NCI-H510A treated with DMSO at 0.1 percent for 48 hours (cell line): ENCODE measurements at places on chromosomes 7 and 10.

GRCh38 chr7:37665352-37666022 lies 18.1 kb upstream of the GPR141 start:
- no peak for DNase-seq

GRCh38 chr10:28925121-28925663 lies 247.9 kb downstream of the BAMBI start:
- no peak for DNase-seq

DNA sequence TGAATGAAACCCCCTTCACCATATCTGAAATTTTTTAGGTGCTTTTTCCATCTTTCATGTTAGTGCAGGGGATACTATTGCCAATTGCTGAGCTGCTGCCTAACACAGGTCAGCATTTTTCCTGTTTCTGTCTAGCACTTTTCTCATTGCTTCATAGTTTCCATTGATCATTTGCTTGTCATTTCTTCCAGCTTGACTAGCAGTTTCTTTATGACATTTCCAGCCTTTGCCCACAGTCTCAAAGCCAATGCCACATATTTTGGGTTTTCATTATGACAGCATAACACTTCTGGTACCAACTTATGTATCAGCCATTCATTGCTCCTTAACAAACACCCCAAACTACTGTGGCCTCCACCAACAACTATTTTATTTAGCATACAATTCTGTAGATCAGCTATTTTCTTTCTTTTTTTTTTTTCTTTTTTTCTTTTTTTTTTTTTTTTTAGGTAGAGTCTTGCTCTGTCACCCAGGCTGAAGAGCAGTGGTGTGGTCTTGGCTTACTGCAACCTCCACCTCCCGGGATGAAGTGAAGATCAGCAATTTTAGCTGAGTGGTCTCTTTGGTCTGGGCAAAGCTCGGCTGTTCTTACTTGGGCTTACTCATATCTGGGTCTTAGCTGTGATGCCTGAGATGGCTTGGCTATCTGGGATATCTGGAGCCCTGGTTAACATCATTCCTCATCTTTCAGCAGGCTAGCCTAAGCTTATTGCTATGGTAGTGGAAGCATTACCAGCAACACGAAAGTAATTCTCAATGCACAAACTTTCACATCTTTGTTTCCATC lies 102.3 kb downstream of the EPC1 start:
- no peak for DNase-seq

DNA sequence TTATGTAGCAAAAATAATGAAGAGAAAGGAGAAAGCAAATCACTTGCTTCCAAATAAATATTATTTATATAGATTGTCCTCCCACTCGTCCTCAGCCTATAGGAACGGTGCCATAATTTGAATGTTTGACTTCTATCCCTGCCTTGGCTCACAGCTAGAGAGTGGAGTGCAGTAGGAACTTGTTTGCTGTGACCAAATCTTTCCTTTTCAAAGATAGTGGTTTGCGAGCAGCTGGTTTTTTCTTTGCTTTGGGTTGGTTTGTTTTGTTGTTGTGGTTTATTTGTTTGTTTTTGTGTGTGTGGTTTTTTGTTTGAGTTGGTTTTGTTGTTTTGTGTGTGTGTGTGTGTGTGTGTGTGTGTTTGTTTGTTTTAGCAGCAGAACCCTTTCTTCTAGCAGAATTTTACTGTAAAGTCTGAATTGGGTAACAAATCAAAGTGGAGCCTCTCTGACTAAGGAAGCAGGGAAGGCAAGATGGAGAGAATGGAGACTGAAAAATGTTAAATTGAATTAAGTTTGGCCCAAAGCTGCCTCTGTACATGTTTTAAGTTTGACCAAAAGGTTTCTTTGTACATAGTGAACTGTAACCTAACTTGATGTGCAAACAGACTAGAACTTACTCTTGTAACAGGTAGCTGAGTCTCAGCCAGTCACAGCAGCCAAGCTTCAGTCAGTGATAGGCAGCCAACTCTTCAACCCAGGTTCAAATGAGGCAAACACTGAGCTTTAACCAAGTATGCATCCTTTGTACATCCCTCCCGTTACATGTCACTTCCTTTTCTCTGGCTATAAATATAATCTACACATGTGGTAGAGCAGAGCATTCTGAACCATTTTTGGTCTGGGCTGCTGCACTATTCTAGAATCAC lies 149.5 kb upstream of the LRGUK start:
- DNase-seq: peak; percentile 8

GRCh38 chr10:26408858-26409494 lies 29.2 kb upstream of the APBB1IP start:
- DNase-seq: no peak

DNA sequence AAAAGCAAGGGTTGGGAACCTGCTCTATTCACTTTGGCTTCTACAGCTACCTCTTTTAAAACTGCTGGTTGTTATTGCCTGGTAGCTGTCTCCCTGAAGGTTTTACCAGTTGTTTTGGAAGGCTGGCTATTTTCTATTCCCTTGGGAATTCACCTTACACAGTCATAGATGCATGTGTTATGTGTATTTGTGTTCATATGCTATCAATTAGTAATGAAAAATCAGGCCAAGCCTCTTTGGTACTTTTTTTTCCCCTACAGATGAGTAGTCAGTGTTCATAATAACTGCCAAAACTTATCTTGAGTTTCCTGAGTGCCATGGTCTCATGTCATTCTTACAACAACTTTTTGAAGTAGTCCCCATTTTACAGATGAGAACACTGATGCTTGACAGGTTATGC lies 738.0 kb upstream of the GALNT17 start:
- no peak for DNase-seq

- peak; percentile 22 for DNase-seq
These were observed 5.3 kb upstream of the PRKRIP1 start for GRCh38 chr7:102390697-102391484.

- DNase-seq: no peak
These were observed 19.0 kb downstream of the TMEM236 start for GRCh38 chr10:17771017-17771416.

GRCh38 chr10:58326967-58327381 lies 7.8 kb upstream of the UBE2D1 start:
- no peak for DNase-seq

DNA sequence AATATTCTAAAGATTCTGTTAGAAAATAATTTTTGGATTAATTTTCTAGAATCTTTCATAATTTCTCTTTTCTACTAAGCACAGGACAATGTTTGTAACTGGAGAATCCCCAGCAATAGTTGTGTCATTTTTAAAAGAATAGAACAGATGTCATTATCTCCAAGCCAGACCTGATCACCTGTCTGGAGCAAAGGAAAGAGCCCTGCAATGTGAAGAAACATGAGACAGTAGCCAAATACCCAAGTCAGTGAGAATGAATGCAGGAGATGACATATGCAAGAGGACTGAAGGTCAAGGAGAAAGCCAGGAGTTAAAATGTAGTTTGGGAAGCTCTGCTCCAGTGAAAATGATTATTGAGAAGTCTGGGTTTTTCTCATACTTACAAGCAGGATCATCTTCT lies 25.4 kb upstream of the ZNF138 start:
- DNase-seq: no peak

DNA sequence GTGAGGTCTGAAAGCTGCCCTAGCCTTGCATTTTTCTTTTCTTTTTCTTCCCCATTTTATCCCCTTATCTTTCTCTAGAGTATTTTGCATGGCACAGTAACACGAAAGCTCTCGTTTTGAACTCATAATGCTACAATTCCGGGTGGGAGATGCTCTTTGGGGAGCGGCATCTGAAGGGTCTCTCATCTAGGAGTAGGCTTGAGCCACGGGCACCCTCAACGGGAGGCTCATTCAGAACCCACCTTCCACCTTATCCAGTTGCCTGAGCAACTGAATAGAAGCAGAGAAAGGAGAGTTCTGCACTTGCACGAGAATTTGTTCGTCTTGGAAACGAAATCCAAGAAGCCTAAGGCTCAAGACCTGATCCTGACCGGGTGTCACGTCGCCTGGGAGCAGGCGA lies 603.5 kb upstream of the FOXK1 start:
- no peak for DNase-seq

- DNase-seq: no peak
These were observed 145.4 kb downstream of the LRRC4 start for GRCh38 chr7:127885843-127886242.

GRCh38 chr10:91642831-91643692 lies 10.2 kb upstream of the PPP1R3C start:
- no peak for DNase-seq

- DNase-seq: no peak
These were observed 657.3 kb upstream of the COBL start for GRCh38 chr7:51973939-51974338.
